Panc1 (cell line): ENCODE measurements at places on chromosomes 7 and 10. TPM values are rescaled to one million over a fixed set of nuclear protein-coding genes. Genes with fewer than 3 reads are reported as not detected.
A peak's percentile ranks its signal among the peaks of the same experiment; 100 is the strongest.

GRCh38 chr7:16599860-16600259 lies 45.7 kb downstream of the ANKMY2 start:
- H3K4me3 ChIP-seq, result no peak overlapping the region
- H3K27me3 ChIP-seq, result no peaks in the 10 kb centered on the region
- no peak overlapping the region for H3K27ac ChIP-seq
- no peaks in the 10 kb centered on the region for H3K4me1 ChIP-seq
- peaks cover 9% of the 10 kb centered on the region; the same call in 1 of the 2 replicates for H3K36me3 ChIP-seq
- no peak for DNase-seq

- H3K4me3 ChIP-seq, result no peak overlapping the region
- no peaks in the 10 kb centered on the region for H3K36me3 ChIP-seq
- no peak for DNase-seq
- H3K27me3 ChIP-seq, result no peaks in the 10 kb centered on the region
- H3K27ac ChIP-seq, result no peak overlapping the region
Observed at GRCh38 chr7:96377399-96377798, 55.5 kb upstream of the SLC25A13 start.

GRCh38 chr10:110873951-110874350 lies 2.2 kb downstream of the PDCD4 start:
- no peaks in the 10 kb centered on the region for H3K27me3 ChIP-seq
- H3K4me1 ChIP-seq, result peaks cover 16% of the 10 kb centered on the region
- H3K27ac ChIP-seq, result peak overlapping the region; percentile 72
- no peak for DNase-seq

- H3K36me3 ChIP-seq, result no peaks in the 10 kb centered on the region
- peak within 1 kb of the TSS; percentile 49 for H3K4me3 ChIP-seq
- H3K27ac ChIP-seq, result no peak within 1 kb of the TSS
- H3K27me3 ChIP-seq, result peaks cover 36% of the 10 kb centered on the region
Observed at GRCh38 chr7:120988591-120989256, at the start of gene CPED1. Gene CPED1, plus strand, starts transcription at chr7:120988711. Its CDS starts 911 bp downstream, at chr7:120989622.

DNA sequence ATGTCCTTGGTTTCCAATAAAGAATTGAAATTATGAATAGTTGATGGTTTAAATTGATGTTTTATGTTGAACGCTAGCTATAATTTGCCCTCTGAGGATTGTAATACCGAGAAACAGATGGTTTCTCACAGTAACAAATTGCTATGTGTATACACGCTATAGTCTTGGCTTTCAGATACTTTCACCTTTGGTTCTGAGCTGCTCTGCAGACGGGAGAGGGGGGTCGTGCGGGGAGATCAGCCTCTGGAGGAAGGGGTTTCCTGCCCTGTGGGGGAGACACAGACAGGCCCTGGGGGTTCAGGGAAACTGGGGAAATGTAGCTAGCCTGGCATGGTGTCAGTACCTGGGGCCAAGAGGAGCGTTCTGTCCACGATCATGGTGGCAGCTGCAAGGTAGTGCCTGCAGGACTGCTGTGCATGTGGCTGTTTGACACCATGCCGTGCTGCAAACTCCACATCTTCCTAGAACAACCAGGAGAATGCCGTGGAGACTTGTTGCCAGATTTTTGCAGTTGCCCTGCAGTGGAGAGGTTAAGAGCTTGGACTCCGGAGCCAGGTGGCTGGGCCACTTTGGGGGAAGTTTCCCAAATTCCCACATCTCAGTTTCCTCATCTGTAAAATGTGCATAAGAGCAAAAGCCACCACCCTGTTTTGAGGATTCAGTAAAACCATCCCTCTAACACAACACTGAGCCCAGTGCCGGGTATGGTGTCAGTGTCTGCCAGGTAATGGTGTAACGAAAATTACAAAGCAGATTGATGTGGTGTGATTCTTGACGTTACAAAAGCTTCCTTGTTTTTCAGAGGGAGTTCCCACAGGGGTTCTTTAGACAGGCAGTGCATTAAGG lies 167.9 kb downstream of the CUX1 start:
- H3K27me3 ChIP-seq, result no peaks in the 10 kb centered on the region
- H3K4me1 ChIP-seq, result no peaks in the 10 kb centered on the region
- H3K4me3 ChIP-seq, result no peak overlapping the region
- DNase-seq, result no peak
- H3K27ac ChIP-seq, result no peak overlapping the region

DNA sequence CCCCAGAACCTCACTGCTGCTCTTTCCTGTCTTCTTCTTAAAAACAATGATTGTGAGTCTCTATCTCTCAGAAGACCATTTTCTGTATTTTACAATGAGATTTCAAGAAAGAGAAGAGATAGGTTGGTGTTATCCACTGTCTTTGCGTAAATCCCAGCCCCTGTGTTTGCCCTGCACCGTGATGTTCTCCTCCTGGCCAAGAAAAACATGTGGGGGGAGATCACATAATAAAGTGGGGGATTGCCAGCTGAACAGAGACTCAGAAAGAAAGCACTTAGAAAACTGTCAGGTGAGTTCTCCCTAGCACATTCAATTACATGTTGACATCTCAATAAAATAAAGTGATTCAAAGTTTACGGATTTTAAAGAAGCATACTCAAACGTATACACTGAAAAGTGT lies 105.0 kb upstream of the PITRM1 start:
- no peak for DNase-seq
- H3K27ac ChIP-seq, result no peak overlapping the region
- no peaks in the 10 kb centered on the region for H3K27me3 ChIP-seq
- no peaks in the 10 kb centered on the region for H3K36me3 ChIP-seq
- H3K4me3 ChIP-seq, result no peak overlapping the region
- no peaks in the 10 kb centered on the region for H3K4me1 ChIP-seq

DNA sequence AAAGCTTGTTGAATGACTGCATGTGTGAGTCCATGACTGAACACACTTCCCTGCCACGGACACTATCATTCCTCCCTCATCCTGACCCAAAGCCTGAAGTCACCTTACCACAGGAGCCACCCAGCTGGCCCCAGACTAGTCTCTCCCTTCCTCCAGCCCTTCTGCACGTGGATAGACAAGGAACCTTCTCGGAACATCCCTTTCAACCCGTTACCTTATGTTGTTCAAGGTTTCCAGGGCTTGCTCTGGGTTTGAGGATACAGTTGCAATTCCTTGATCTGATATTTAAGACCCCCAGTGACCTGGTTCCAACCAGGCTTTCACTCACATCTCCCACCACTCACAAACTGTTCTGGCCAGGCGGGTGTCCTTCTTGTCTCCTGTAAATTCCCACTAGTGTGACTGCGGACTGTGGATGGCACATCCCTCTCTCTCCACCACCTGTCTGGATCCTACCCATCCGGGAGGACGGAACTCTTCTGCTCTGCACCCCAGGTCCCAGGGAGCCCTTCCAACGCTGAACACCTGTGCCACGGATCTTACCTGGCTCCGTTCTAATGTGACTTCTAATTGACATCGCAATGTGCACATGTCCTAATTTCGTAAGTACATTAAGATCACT lies 62.5 kb downstream of the HIPK2 start:
- no peak overlapping the region for H3K4me3 ChIP-seq
- DNase-seq, result no peak
- no peaks in the 10 kb centered on the region for H3K36me3 ChIP-seq

- no peak overlapping the region for H3K27ac ChIP-seq
- no peaks in the 10 kb centered on the region for H3K4me1 ChIP-seq
- DNase-seq, result no peak
Observed at GRCh38 chr10:6987536-6987945, 407.5 kb upstream of the PRKCQ start.

DNA sequence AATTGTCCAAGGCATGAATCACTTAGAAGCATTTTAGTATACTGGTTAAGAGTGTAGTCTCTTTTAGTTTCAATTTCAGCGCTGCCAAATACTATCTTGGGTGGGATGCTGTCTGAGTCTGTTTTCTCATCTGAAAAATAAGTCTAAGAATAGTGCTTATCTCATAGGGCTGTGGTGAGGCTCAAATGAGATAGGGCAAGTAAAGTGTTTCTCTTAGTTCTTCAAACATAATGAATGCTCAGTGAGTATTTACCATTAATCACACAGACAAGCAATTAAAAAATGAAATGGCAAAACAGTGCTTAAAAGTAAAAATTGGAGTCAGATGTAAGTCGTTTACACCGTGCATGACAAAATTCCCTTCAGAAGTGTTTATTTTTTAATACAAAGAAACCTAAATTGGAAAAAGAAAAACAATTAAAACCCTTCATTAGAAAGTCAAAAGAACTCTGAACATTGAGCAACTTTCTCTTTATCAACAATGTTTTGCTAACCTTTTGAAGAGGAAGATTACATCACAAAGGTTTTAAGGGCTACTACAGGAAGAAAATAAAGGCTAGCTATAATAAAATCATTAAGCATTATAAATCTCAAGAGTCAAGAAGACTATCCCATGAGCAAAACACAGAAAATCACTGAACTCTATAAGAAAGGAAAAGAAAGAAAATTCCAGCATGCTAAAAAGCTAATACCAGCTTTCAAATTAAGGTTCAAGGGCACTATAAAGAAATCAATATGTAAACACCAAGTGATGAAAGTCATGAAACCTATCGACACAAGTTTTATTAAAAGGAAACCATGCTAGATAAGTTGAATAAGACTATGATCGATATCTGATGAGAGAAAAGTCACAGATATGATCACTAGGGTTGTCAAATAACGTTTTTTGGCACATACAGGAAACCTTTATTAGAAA lies 45.6 kb upstream of the C1GALT1 start:
- peaks cover 2% of the 10 kb centered on the region; the same call in 1 of the 2 replicates for H3K27me3 ChIP-seq
- no peaks in the 10 kb centered on the region for H3K4me1 ChIP-seq
- no peak overlapping the region for H3K27ac ChIP-seq
- no peak for DNase-seq

GRCh38 chr7:108452707-108453106 lies 3.5 kb downstream of the NRCAM start:
- H3K4me1 ChIP-seq, result no peaks in the 10 kb centered on the region
- H3K27me3 ChIP-seq, result peaks cover 30% of the 10 kb centered on the region
- no peak overlapping the region for H3K4me3 ChIP-seq
- DNase-seq, result peak; percentile 17
- H3K36me3 ChIP-seq, result no peaks in the 10 kb centered on the region
- H3K27ac ChIP-seq, result no peak overlapping the region

- DNase-seq, result no peak
- no peak overlapping the region for H3K27ac ChIP-seq
- no peaks in the 10 kb centered on the region for H3K36me3 ChIP-seq
- no peak overlapping the region for H3K4me3 ChIP-seq
- no peaks in the 10 kb centered on the region for H3K27me3 ChIP-seq
- H3K4me1 ChIP-seq, result no peaks in the 10 kb centered on the region
Observed at GRCh38 chr7:147406521-147407135, 1183.9 kb upstream of the C7orf33 start.

- peaks cover 4% of the 10 kb centered on the region for H3K36me3 ChIP-seq
- peaks cover 14% of the 10 kb centered on the region for H3K4me1 ChIP-seq
- H3K27ac ChIP-seq, result peak overlapping the region; percentile 92
- DNase-seq, result no peak
Observed at GRCh38 chr10:987620-987869, 689 bp upstream of the GTPBP4 start.

GRCh38 chr10:128203028-128203427 lies 76.8 kb upstream of the MKI67 start:
- no peak overlapping the region for H3K27ac ChIP-seq
- DNase-seq, result no peak
- H3K4me3 ChIP-seq, result no peak overlapping the region

GRCh38 chr7:8991159-8991558 lies 557.8 kb downstream of the NXPH1 start:
- H3K27me3 ChIP-seq, result no peaks in the 10 kb centered on the region
- DNase-seq, result no peak
- H3K4me1 ChIP-seq, result no peaks in the 10 kb centered on the region

DNA sequence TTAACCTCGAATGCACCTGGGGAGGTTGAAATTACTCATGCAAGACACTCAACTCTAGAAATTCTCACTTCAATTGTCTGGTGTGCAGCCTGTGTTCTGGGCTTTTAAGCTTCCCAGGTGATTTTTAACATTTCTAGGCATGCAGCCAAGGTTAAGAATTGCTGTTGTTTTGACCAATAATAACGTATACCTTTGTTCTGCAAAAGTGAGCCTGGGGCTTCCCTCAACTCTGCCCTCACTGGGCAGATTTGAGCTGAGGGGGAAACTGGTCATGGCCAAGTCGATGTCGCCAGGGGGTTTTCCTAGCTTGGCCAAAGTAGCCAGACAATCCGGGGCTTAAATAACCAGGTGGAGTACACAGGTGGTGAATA lies 568 bp downstream of the PRSS2 start:
- no peaks in the 10 kb centered on the region for H3K36me3 ChIP-seq
- H3K4me3 ChIP-seq, result no peak overlapping the region
- H3K27ac ChIP-seq, result no peak overlapping the region
- no peaks in the 10 kb centered on the region for H3K4me1 ChIP-seq
- no peak for DNase-seq
- no peaks in the 10 kb centered on the region for H3K27me3 ChIP-seq

- H3K27ac ChIP-seq, result peak overlapping the region; percentile 29; the same call in 1 of the 2 replicates
- no peak overlapping the region for H3K4me3 ChIP-seq
- DNase-seq, result no peak
- H3K27me3 ChIP-seq, result no peaks in the 10 kb centered on the region
- H3K36me3 ChIP-seq, result peaks cover 5% of the 10 kb centered on the region; the same call in 1 of the 2 replicates
- peaks cover 10% of the 10 kb centered on the region; the same call in 1 of the 2 replicates for H3K4me1 ChIP-seq
Observed at GRCh38 chr10:102455893-102456471, 4.6 kb upstream of the C10orf95 start.

DNA sequence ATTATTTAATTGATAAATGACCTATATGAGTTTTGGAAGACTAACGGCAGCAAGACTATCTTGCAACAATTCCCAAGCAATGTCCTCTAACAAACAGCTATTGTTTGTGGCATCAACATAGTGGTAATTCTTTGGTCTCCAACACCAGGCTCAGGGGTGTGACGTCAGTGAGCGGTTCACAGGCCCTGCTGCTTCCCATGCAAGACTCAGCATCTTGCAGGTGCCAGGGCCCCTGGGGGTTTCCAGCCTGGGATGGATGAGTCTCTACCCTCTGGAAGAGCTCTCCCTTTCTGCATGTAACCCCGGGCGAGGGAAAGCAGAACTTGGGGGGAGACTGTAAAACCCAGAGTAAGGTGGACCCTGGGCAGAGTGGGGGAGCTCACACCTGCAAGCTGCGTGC lies 164.7 kb downstream of the ACTR3B start:
- H3K4me3 ChIP-seq, result no peak overlapping the region
- H3K27me3 ChIP-seq, result no peaks in the 10 kb centered on the region
- no peaks in the 10 kb centered on the region for H3K4me1 ChIP-seq

GRCh38 chr10:114437473-114438292 lies 33.4 kb upstream of the AFAP1L2 start:
- peaks cover 31% of the 10 kb centered on the region for H3K36me3 ChIP-seq
- DNase-seq, result peak; percentile 15
- H3K27ac ChIP-seq, result peak overlapping the region; percentile 12; the same call in 1 of the 2 replicates
- no peaks in the 10 kb centered on the region for H3K27me3 ChIP-seq
- no peak overlapping the region for H3K4me3 ChIP-seq

GRCh38 chr10:114665406-114665805 lies 7.3 kb upstream of the ABLIM1 start:
- no peak overlapping the region for H3K4me3 ChIP-seq
- peak overlapping the region; percentile 62 for H3K27ac ChIP-seq
- no peaks in the 10 kb centered on the region for H3K36me3 ChIP-seq
- H3K27me3 ChIP-seq, result no peaks in the 10 kb centered on the region
- H3K4me1 ChIP-seq, result peaks cover 77% of the 10 kb centered on the region

MLXIPL gene
- 7.2 TPM for total RNA-seq

LIPJ gene
- not detected for total RNA-seq

AHR gene
- total RNA-seq, result 36.6 TPM

STK17A gene
- 21.3 TPM for total RNA-seq

CHAT gene
- not detected for total RNA-seq
